ENCODE measurements at places on chromosomes 1 and 21.

DNA sequence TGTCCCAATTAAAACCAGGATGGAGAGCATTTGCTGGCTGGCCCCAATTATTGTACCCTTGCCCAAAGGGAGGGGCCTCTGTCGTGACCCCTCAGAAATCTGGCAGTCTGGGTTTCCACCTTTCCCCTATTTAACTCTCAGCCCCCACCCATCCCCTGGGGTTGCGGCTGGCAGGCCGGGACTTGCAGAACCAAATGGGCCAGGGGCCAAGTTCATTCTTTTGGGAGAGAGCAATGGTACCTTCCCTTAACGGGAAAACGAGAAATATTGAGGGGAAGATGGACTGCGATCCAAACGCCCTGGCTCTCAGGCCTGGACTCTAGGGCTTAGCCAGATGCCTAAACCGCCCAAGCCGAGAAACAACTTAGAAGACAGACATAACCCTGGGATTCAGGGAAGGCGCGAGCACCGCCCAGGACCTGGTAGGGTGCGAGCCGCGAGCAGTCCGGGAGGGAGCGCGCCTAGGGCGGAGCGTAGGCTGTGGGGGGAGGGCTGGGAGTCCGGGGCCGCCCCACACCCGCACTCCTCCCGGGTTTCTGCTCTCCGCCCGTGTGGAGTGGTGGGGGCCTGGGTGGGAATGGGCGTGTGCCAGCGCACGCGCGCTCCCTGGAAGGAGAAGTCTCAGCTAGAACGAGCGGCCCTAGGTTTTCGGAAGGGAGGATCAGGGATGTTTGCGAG lies at the start of gene SLC27A3:
SLC27A3 (plus strand) TSS at position 628 of the 678 bp plus-strand sequence. CDS start 91 bp downstream, outside the sequence.
- no peak for DNase-seq

- no peak for DNase-seq
These were observed 150.9 kb downstream of the KCNJ6 start for GRCh38 chr21:37765221-37765900.

GRCh38 chr21:15098908-15099307 lies 34.1 kb upstream of the NRIP1 start:
- no peak for DNase-seq

GRCh38 chr1:61284248-61284854 lies 202.0 kb downstream of the NFIA start:
- no peak for DNase-seq

DNA sequence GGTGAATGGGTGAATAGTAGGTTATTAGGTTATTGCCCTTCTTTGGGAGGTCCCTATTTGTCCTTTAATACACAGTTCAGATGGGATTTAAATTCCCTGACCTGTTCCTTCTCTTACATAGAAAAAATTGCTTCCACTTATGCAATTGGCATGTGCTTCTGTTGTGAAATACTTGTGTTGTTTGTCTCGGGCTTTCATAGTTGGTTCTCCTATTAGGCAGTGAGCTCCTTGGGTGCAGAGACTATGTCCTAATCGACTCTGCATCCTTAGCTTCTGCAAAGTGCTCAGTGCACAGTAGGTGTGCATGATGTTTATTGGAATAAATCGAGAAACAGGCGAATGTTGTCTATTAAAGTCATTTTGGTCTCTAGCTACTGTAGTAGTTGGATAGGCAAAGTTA lies 1.3 kb upstream of the PDE4B start:
- DNase-seq, result no peak

GRCh38 chr1:246631426-246631825 lies 65.2 kb downstream of the CNST start:
- DNase-seq, result no peak

All from left renal cortex interstitium (tissue), 4 donors.